ENCODE measurements at places on chromosomes 3 and 15.
A peak's percentile ranks its signal among the peaks of the same experiment; 100 is the strongest.

GRCh38 chr15:71971905-71972304 is 146.0 kb downstream of the MYO9A start:
- no peak for DNase-seq

GRCh38 chr3:20503394-20504082 is 317.5 kb upstream of the SGO1 start:
- no peak for DNase-seq

DNA sequence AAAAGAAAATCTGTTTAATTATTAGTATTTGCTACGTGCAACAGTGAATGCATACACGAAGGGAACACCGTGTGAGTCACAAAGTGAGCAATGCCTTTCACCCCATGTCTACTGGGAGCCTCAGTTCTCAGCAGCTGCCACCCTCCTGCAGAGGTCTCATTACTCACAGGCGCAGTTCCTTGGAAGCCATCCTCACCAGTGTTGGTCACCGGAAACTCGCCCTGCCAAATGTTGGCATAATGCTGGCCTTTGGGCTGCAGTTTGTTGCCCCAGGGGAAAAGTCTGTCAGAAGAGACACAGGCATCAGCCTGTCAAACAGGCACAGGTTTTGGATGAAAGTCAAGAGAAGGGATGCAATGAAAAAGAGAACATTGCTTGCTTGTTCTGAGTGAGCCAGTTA is 50.1 kb downstream of the SUMF1 start:
- no peak for DNase-seq

GRCh38 chr3:13074006-13074375 is 762 bp upstream of the IQSEC1 start:
- DNase-seq, result no peak

- DNase-seq, result no peak
Observed at GRCh38 chr3:10954740-10955139, 37.8 kb upstream of the SLC6A1 start.

- DNase-seq, result no peak
Observed at GRCh38 chr3:76505202-76505845, 534.6 kb upstream of the ROBO2 start.

GRCh38 chr15:61715082-61715481 is 345.2 kb downstream of the VPS13C start:
- DNase-seq, result no peak

DNA sequence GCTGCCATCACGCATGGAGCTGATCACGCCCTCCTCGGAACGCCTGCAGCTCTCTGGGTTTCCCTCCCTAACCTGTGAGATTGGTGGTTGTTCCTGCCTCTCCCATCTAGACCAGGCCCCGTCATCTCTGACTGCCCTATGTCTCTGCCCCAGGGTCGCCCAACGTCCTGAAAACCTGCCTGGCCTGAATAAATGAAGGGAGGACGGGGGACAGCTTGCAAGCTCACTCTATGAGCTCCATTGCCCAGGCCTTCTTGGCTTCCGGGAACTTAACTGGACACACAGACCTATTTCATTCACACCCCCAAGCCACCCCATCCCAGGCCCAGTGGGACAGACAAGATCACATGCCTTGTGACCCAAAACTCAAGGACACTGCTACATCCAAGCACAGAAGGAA is 274.2 kb downstream of the XXYLT1 start:
- no peak for DNase-seq

GRCh38 chr3:134059035-134059601 is 29.4 kb upstream of the SLCO2A1 start:
- DNase-seq, result no peak

DNA sequence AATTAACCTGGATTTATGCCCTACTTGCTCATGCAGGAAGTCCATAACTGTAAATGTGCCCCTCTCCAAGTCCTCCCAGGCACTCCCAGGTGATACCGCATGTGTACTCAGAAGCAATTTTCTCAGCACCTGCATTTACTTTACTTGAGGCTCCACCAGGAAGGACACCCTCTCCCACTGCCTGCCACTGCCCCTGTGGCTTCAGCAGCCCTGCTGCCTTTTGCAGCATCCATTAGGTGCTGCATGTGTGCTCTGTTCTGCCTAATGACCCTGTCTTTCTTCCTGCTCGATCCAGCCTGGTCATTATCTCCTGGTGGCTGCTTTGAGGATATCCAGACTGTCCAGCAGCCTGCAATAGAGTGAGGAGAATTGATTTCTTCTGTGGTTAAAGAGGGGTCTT is 107.6 kb upstream of the SEMA6D start:
- DNase-seq, result no peak

DNA sequence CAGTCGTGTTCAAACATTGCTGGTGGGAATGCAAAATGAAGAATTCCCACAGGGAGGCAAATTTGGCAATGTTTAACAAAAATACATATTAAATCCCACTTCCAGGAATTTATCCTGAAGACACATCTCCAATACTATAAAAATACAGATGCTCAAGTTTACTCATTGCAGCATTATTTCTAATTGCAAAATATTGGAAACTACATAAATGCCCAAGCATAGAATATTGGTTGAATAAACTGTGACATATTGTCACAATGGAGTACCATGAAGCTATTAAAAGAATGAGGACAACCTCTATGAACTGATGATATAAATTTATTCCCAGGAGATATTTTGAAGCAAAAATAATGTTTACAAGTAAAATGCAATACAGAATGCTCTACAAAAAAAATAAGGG is 49.7 kb upstream of the UBE2E2 start:
- no peak for DNase-seq

GRCh38 chr15:52683580-52683979 is 4.4 kb upstream of the ATOSA start:
- peak; percentile 33 for DNase-seq

DNA sequence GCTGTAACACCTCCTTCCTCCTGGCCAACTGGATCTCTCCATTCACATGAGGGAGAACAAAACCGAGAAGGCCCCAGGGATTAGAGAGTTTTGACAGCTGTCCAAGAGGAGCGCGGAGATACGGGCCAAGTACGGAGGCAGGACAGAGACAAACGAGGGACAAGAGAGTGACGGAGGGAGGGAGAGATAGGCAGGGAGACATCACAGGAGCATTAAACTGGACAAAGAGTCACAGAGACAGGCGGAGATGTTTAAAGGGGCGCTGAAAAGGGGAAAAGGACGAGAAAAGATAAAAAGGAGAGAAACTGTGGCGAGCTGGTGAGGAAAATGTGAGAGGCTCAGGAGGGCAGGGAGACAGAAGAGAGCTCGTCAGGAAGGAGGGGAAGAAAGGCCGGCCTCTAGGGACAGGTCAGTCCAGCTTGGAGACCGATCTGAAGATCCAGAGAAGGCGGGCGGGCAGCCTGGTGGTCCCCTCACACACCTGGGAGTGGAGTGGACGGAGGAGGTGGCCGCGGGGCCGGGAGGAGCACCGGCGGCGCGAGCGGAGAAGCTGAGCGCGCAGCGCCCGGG is 40.5 kb upstream of the ROPN1 start:
- no peak for DNase-seq

- DNase-seq, result no peak
Observed at GRCh38 chr3:32110233-32110760, 3.9 kb downstream of the GPD1L start.

DNA sequence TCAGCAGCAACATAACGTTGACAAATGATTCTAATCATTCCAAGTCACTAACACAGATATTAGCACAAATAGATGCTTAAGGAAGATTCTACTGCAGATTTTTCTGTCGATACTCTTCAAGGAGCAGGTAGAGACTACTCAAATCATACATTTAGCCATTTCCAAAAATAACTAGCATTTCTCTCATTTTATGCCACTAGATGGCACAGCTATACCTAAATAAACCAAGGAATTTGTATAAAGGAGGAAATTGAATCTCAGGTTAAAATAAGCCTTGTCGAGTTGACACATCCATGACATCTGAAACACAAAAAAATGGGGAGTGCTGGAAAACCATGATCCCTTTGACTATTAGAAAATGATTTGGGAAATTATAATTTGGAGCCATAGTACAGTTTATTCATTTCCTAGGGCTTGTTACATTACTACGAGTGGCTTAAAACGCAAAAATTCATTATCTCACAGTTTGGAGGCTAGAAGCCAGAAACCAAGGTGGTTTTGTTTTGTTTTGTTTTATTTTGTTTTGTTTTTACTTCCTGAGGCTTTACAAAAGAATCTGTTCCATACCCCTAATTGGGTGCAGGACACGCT is 59.5 kb upstream of the STRIT1 start:
- DNase-seq, result no peak

DNA sequence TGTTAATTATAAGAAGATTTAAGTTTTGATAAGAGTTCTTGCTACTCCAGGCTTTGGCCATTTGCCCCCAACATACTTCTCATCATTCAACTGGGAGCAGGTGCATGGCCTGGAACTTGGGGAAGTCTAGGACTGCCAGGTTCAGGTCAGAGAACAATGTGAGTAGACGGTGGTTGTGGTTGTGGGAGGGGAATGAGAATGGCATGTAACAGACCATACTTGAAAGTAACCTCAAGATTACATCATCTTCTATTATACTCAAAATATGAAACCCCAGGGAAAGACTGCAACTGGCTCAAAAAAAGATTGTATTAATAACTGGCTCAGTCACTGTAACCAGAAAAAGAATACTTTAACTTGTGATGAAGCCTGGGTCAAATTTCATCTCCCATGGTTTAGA is 364.9 kb upstream of the DPPA4 start:
- no peak for DNase-seq

- no peak for DNase-seq
Observed at GRCh38 chr15:46366360-46367007, 731.7 kb downstream of the SQOR start.

GRCh38 chr3:37221407-37221806 is 47.0 kb upstream of the LRRFIP2 start:
- DNase-seq, result no peak

- no peak for DNase-seq
Observed at GRCh38 chr3:156826896-156827882, 1.0 kb downstream of the LEKR1 start.

DNA sequence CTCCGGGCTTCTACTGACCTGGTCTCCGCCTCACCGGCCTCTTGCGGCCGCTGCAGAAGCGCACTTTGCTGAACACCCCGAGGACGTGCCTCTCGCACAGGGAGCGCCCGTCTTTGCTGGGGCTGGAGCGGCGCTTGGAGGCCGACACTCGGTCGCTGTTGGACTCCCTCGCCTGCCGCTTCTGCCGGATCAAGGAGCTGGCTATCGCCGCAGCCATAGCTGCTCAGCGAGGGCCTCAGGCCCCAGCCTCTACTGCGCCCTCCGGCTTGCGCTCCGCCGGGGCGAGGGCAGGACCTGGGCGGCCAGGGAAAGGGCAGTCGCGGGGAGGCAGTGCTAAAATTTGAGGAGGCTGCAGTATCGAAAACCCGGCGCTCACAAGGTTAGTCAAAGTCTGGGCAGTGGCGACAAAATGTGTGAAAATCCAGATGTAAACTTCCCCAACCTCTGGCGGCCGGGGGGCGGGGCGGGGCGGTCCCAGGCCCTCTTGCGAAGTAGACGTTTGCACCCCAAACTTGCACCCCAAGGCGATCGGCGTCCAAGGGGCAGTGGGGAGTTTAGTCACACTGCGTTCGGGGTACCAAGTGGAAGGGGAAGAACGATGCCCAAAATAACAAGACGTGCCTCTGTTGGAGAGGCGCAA is 319.2 kb downstream of the FGF12 start:
- DNase-seq, result no peak

Measured in CD4-positive, alpha-beta T cell treated with Interleukin-15 for 4 hours (primary cell).